ENCODE measurements at places on chromosomes 4 and X. TPM values are rescaled to one million over a fixed set of nuclear protein-coding genes. Genes with fewer than 3 reads are reported as not detected.

GRCh38 chr4:186676531-186677161 is 47.0 kb downstream of the FAT1 start:
- no peak for DNase-seq
- no peaks in the 10 kb centered on the region for H3K4me1 ChIP-seq
- no peaks in the 10 kb centered on the region for H3K27me3 ChIP-seq
- H3K4me3 ChIP-seq = no peak overlapping the region
- no peaks in the 10 kb centered on the region for H3K36me3 ChIP-seq

GRCh38 chr4:70838666-70839588 is 763 bp downstream of the GRSF1 start:
- H3K27me3 ChIP-seq = no peaks in the 10 kb centered on the region
- H3K36me3 ChIP-seq = peaks cover 30% of the 10 kb centered on the region
- peak overlapping the region; percentile 95 for H3K27ac ChIP-seq
- H3K4me3 ChIP-seq = peak overlapping the region; percentile 89

GRCh38 chr4:157048248-157048647 is 27.7 kb upstream of the GLRB start:
- no peaks in the 10 kb centered on the region for H3K36me3 ChIP-seq
- no peaks in the 10 kb centered on the region for H3K4me1 ChIP-seq
- H3K27me3 ChIP-seq = no peaks in the 10 kb centered on the region
- DNase-seq = no peak
- H3K4me3 ChIP-seq = no peak overlapping the region
- no peak overlapping the region for H3K27ac ChIP-seq

DNA sequence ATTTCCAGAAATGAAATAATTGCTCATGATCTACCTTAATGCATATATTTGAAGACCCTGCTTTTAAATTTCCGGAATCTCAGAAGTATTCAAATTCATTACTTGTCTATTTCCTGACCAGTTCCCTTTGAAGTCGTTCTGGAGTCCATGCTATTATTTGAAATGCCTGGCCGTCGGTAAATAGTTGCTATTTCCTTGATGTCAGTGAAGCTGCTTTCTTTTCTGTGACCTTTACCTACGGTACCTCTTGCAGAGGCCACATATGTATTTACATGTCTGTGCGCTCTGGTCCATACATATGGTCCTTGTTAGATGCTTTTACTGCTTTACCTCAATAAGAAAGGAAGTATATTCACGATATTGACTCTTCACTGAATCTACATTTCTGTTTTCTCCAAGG is 199.7 kb downstream of the PAPSS1 start:
- DNase-seq = no peak
- no peaks in the 10 kb centered on the region for H3K27me3 ChIP-seq
- no peaks in the 10 kb centered on the region for H3K36me3 ChIP-seq
- H3K4me1 ChIP-seq = no peaks in the 10 kb centered on the region
- H3K4me3 ChIP-seq = no peak overlapping the region

DNA sequence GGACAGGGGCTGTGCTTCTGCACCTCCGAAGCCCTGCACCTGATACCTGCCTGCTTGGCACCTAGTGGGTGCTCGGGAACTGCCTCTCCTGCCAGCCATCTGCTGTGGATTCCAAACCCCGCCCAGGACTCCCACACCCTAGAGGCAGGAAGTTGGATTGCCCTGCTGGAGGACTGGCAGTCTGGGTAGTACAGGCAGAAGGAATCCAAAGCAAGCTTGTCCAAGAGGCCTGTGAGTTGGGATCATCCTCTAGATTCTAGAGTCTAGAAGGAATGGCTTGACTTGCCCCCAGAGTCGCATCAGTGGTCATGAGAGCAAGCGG is 64.6 kb upstream of the MTM1 start:
- H3K27ac ChIP-seq = no peak overlapping the region
- no peaks in the 10 kb centered on the region for H3K4me1 ChIP-seq
- peaks cover 44% of the 10 kb centered on the region for H3K27me3 ChIP-seq
- no peaks in the 10 kb centered on the region for H3K36me3 ChIP-seq

DNA sequence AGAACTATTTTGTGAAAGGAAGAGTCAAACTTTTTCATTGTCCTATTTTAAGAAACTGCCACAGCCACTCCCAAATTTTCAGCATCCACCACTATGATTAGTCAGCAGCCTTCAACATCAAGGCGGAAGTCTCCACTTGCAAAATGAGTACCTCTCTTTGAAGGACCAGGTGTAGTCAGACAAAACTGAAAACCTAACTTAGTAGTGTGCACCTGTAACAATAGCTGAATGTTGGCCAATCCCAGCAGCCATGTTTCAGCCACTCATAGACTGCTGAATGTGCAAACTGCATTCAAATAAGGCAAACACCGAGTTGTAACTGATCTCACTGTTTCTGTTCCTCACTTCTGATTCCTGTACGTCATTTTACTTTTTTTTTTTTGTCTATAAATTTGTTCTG is 341.1 kb downstream of the IL15 start:
- no peak overlapping the region for H3K27ac ChIP-seq
- H3K27me3 ChIP-seq = no peaks in the 10 kb centered on the region
- no peaks in the 10 kb centered on the region for H3K4me1 ChIP-seq
- no peak for DNase-seq
- H3K36me3 ChIP-seq = no peaks in the 10 kb centered on the region

DNA sequence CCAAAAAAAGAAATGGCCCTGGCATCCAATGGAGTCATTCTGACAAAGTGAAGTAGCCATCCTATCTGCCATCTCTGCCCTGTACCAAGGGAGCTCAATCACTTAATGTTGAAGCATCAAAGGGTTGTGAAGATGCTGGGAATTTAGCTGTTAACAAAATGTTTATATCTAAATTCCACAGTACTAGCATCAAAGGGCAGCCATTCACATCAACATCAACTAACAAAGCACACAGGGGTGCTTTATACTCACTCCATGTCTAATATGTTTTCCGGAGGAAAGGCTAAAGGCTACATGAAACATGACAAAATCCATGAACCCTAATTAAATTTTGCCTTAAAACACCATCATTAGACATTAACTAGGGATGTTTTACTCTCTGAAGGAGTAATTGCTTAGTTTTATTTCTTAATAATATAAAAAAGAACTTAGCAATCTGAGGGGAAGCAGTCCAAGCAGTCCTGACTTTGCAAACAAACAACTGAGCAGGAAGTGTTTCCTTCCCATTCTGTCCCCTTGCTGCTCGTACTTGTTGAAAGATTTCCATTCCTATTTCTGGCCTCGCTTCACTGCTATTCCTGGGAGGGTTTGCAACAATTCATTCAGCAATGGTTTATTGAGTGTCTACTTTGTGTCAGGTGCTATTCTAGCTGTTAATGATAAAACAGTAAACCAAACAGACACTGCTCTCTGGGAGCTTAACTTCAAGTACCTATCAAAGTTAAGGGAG is 208.6 kb upstream of the SLC7A11 start:
- H3K4me1 ChIP-seq = no peaks in the 10 kb centered on the region
- no peak overlapping the region for H3K4me3 ChIP-seq
- H3K27ac ChIP-seq = no peak overlapping the region

DNA sequence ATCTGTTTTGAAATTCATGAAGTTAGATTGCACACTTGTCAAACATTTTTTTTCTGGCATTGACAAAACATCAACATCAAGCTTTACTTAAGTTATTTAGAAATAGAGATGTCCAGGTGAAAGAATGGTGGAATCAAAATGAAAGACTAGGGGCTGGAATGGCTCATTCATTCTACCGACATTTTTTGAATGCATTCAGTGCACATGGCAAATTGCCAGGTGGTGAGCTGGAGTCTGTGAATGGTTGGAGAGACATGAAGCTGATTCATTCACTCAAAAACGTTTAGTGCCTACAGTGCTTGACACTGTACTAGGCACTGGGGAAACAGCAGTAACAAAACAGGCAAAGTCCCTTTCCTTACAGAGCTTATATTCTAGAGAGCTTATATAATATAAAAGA is 292.4 kb downstream of the PPP1R2C start:
- H3K27ac ChIP-seq = no peak overlapping the region
- no peak for DNase-seq
- H3K4me1 ChIP-seq = no peaks in the 10 kb centered on the region
- no peaks in the 10 kb centered on the region for H3K27me3 ChIP-seq
- no peaks in the 10 kb centered on the region for H3K36me3 ChIP-seq

- H3K27ac ChIP-seq = no peak overlapping the region
- H3K36me3 ChIP-seq = no peaks in the 10 kb centered on the region
- DNase-seq = no peak
- no peaks in the 10 kb centered on the region for H3K27me3 ChIP-seq
- H3K4me3 ChIP-seq = no peak overlapping the region
Measured at GRCh38 chrX:142663330-142664095, 362.2 kb upstream of the SPANXN4 start.

- DNase-seq = no peak
- H3K27ac ChIP-seq = no peak overlapping the region
- no peaks in the 10 kb centered on the region for H3K27me3 ChIP-seq
Measured at GRCh38 chrX:110569506-110569905, 210.9 kb downstream of the RTL9 start.

- H3K36me3 ChIP-seq = no peaks in the 10 kb centered on the region
- H3K27ac ChIP-seq = no peak overlapping the region
- no peak for DNase-seq
- H3K27me3 ChIP-seq = no peaks in the 10 kb centered on the region
- peaks cover 11% of the 10 kb centered on the region for H3K4me1 ChIP-seq
Measured at GRCh38 chr4:6900956-6901355, 8.7 kb upstream of the TBC1D14 start.

- H3K4me1 ChIP-seq = no peaks in the 10 kb centered on the region
- H3K36me3 ChIP-seq = peaks cover 15% of the 10 kb centered on the region
- no peak for DNase-seq
- no peak overlapping the region for H3K27ac ChIP-seq
- no peaks in the 10 kb centered on the region for H3K27me3 ChIP-seq
Measured at GRCh38 chr4:118751629-118752323, 66.6 kb downstream of the METTL14 start.

DNA sequence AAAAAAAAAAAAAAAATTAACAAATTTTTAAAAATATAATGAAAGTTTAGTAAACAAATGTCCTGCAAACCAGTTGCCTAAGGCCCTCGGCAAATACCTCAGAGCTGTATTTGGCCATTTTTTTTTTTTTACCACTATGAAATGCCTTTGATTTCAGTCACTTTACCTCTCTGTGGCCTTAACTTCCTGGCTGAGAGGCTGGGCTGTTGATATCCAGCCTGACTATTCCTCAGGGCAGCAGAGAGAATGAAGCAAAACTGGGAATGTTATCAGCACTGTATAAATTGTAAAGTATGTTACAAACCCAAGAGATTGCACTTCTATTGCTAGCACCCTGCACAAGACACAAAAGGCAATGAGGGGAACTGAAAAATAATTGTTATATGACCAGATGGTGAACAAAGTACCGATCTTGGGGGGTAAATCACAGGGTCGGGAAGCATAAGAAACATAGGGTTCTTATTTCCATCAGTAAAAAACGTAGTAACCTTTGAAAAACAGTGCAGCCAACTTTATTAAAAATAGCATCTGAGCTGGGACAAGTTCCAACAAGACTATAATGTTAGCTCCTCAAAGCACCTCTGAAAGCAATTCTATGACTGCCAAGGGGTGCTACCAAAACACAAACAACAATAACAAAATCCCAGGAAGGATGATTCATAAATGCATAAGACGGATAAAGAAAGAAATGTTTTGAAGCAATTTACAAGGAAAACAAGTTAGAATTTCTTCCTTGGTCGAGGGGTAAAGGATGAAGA is 18.1 kb downstream of the USP46 start:
- no peaks in the 10 kb centered on the region for H3K4me1 ChIP-seq
- DNase-seq = no peak
- no peak overlapping the region for H3K4me3 ChIP-seq
- no peaks in the 10 kb centered on the region for H3K36me3 ChIP-seq

DNA sequence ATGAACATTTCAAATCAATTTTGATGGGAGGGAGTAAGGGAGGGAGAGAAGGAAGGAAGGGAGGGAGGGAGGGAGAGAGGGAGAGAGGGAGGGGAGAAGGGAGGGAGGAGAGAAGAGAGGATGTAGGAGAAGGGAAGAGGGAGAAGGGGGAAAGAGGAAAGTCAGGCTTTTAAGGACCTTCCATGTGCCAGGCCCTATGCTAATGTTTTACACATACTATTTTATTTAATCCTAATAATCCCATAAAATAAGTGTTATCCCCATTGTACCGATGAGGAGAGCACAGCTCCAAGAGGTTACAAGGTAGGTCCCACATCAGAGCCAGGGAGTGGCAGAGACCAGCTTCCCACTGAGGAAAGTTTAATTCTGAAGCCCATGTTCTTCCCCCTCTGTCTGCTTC is 341.9 kb downstream of the RAB28 start:
- H3K4me1 ChIP-seq = no peaks in the 10 kb centered on the region
- no peak overlapping the region for H3K27ac ChIP-seq
- H3K27me3 ChIP-seq = peaks cover 6% of the 10 kb centered on the region
- H3K4me3 ChIP-seq = no peak overlapping the region

DNA sequence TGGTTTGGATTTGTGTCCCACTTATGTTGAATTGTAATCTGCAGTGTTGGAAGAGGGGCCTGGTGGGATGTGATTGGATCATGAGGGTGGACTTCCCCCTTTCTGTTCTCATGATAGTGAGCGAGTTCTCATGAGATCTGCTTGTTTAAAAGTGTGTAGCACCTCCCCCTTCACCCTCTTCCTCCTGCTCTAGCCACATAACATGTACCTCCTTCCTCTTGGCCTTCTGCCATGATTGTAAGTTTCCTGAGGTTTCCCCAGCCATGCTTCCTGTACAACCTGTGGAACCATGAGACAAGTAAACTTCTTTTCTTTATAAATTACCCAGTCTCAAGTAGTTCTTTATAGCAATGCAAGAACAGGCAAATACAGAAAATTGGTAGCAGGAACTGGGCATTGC is 138.7 kb downstream of the INPP4B start:
- no peaks in the 10 kb centered on the region for H3K4me1 ChIP-seq
- H3K36me3 ChIP-seq = no peaks in the 10 kb centered on the region
- H3K27me3 ChIP-seq = no peaks in the 10 kb centered on the region
- DNase-seq = no peak
- H3K27ac ChIP-seq = no peak overlapping the region
- H3K4me3 ChIP-seq = no peak overlapping the region

GRCh38 chr4:167379076-167379835 is 145.0 kb upstream of the SPOCK3 start:
- DNase-seq = no peak
- H3K4me1 ChIP-seq = no peaks in the 10 kb centered on the region
- H3K27me3 ChIP-seq = no peaks in the 10 kb centered on the region
- H3K27ac ChIP-seq = no peak overlapping the region
- no peaks in the 10 kb centered on the region for H3K36me3 ChIP-seq
- H3K4me3 ChIP-seq = no peak overlapping the region

GRCh38 chr4:173237152-173237551 is 68.5 kb downstream of the GALNT7 start:
- no peak overlapping the region for H3K4me3 ChIP-seq
- H3K27ac ChIP-seq = no peak overlapping the region
- H3K36me3 ChIP-seq = no peaks in the 10 kb centered on the region
- no peak for DNase-seq

RAB41 gene
- total RNA-seq = not detected

ABLIM2 gene
- not detected for total RNA-seq

JAKMIP1 gene
- 0.11 TPM for total RNA-seq

CA5B gene
- total RNA-seq = 3.5 TPM

NEIL3 gene
- total RNA-seq = 12.9 TPM

HELQ gene
- 11.0 TPM for total RNA-seq

TCEAL7 gene
- total RNA-seq = 0.13 TPM

OPHN1 gene
- 1.4 TPM for total RNA-seq

TECRL gene
- not detected for total RNA-seq

ARMCX2 gene
- 0.09 TPM for total RNA-seq

MAGIX gene
- total RNA-seq = 2.2 TPM

FRAS1 gene
- 0.11 TPM for total RNA-seq

CSAG1 gene
- 58.3 TPM for total RNA-seq

UGT2B28 gene
- total RNA-seq = not detected

STX18 gene
- total RNA-seq = 20.6 TPM

RNF212 gene
- not detected for total RNA-seq

FABP2 gene
- not detected for total RNA-seq

MSL3 gene
- total RNA-seq = 26.5 TPM
